ENCODE measurements at places on chromosomes 7 and 10.

DNA sequence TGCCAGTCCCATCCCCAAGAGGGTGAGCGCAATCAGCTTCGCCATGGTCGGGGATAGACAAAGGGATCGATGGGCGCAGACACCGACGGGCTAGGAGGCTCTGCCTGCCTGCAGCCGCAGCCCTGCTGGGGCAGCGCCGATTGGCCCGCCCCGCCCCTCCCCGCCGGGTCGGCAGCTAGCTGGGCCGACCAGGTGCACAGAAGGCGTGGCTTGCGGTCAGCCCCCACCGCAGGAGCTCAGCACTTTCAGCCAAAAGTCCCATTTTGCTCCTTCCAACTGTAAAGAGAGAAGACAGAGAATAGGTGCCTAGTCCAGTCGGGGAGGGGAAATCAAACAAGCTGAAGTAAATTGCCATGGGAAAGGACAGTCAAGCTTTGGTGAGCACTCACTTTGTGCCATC lies at the start of gene PON1:
Gene PON1 (minus strand): TSS at position 102 of the 400 bp plus-strand sequence. CDS start 57 bp downstream, at position 45.
- no peak for DNase-seq

- no peak for DNase-seq
These were observed 11.7 kb upstream of the ZNF716 start for GRCh38 chr7:57438244-57438643.

DNA sequence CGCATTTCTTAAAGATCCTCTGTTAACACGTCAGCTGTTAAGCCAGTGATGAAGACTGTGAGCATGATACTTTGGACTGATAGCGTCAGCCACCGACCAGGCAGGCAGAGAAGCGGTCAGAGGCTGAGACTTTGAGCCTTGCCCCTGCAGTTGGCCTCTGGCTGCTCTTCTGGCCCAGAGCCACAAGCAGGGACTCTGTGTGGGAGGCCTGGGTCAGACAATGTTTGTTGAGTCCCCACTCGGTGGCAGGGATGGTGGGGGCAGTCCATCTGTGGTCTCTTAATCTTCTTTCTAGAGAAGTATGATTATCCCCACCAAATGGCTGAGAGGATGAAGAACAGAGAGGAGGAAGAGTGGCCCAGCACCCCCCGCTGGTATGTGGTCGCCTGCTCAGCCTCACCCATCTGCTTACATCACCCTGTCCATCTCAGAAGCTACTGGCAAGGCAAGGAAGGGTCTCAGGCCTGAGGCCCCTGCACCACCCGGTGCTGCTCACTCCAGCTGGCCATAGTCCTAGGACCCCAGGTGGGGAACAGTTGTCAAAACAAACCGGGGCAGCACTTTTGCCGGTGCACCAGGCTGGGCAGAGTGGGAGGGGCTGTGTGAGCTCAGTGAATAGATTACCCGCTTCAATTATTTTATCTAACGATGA lies 202.9 kb downstream of the GRID1 start:
- no peak for DNase-seq

- no peak for DNase-seq
These were observed 48.8 kb upstream of the OPALIN start for GRCh38 chr10:96407560-96408069.
